ENCODE measurements at places on chromosomes 6 and 20.

- no peak for DNase-seq
These were observed 908.0 kb downstream of the QKI start for GRCh38 chr6:164322533-164322932.

DNA sequence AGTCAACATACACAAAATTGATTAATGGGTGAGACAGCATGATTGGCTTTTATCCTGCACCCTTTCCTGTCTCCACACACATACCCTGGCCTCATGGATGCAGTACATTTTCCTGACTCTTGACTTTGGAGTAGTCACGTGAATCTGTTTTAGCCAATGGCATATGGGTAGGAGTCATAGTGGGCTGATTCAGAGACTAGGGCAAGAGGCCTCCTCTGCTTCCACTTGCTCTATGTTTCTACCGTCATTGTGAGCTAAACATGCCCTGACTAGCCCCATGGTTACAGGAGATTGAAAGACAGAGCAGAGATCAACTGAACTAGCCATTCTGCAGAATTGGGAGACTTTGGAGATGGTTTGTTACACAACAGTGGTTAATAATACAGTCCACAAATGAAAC, 850.0 kb downstream of the DHX35 start:
- DNase-seq = no peak

GRCh38 chr6:137353346-137353745, 134.2 kb upstream of the IFNGR1 start:
- DNase-seq = no peak

- DNase-seq = no peak
These were observed 4.3 kb downstream of the TGM6 start for GRCh38 chr20:2385026-2385425.

DNA sequence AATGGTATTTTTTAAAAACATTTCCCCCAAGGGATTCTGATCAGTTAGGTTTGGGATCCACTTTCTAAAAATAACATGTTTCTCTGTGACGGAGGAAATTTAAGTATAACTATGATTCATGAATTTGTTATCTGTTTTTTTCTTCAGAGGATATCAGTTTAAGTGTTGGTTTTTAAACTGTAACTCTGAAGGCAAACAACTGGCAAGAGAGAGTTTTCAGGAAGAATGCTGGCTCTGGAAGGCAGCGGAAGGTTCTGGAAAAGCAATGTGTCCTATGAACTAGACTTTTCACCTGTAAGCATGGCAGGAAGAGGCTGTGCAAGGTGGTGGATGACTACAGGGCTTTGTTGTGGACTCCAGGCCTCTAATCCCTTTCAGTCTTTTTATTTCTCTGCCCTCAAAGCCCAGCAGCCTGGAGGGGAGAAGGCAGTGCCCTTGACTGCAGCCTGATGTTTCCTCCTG, 153.1 kb downstream of the GMPR start:
- no peak for DNase-seq

DNA sequence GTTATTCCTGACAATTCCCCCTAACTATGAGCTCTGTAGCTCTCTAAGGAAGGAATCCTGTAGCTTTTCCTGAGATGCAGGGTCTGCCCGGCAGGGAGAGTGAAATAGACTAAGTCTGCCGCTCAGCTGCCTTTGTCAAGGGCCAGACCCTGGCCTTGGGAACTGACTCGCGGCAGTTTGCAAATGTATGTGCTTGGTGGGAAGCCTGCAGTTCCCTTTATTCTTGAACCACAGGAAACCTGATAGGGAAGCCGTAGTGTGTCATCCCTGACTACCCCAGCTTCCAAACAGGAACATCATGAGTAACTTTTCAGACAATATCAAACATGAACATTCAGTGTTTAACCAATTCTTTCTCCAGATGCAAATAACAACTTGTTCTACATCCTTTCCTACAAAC, 78.7 kb upstream of the IFNGR1 start:
- no peak for DNase-seq

- DNase-seq = no peak
These were observed 337.2 kb downstream of the HACE1 start for GRCh38 chr6:104522533-104522932.

DNA sequence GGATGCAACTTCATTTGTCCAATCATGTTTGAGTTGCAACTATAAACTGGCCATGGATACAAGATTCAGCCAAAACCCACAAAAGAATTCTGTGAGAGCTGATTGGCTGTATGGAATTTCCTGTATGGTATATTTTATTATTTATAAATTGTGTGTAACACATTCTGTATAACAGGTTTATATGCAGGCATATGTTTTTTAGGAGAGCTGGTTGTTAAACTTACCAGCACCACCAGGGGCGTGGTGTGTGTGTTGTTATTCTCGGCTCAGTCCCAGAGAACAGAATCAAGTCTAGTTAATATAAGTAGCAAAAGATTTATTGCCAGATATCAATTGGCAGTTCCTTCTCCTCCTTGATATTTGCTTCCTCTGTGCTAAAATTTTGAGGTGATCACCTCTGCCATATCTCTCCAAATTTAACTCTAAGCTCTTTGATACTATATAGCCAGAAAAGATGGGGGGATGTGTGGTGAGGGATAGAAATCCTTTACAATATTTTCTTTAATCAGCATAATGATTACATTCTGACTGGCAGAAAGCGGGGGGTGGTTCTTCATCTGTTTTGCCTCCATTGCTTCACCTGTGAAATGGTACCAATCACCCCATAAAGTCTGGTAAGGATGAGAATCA, 22.9 kb downstream of the CNBD2 start:
- DNase-seq = no peak

DNA sequence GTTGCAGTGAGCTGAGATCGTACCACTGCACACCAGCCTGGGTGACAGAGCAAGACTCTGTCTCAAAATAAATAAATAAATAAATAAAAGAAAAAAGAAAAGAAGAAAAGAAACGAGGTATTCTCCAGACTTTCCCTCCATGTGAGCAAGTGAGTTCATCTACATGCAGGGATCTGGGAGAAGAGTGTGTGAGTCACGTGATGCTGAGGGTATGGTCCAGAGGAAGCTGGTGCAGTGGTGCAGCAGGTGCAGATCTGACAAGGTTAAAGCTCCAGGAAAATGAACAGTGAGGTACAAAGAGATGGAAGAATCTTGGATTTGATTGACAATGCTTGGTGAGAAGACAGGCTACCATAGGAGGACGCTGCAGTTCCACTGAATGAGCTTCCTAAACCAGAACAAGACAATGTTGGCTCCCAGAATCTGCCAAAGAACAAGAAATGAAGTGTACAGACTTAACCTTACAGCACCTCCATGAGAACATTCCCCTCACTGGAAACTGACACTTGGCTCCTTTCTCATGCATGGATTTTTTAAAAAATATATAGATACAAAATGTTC, 79.5 kb upstream of the BTBD3 start:
- DNase-seq = no peak

DNA sequence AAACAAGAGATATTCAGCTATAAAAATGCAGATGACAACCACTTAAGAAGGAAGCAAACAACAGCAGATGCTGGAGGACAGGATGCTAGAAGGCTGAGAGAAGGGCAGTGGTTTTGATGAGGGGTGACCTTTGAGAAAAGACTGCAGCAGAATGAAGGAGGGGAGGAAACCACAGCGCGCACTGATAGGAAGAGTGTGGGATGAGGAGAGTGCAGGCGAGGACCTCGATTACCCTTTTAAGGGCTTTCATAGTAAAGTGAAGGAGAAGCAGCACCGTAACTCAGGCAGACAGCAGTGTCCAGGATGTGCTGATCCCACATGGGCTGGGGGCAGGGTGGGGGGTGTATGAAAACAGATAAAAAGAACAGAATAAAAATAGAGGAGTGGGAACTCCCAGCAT, 19.2 kb downstream of the ZBTB2 start:
- DNase-seq = no peak

DNA sequence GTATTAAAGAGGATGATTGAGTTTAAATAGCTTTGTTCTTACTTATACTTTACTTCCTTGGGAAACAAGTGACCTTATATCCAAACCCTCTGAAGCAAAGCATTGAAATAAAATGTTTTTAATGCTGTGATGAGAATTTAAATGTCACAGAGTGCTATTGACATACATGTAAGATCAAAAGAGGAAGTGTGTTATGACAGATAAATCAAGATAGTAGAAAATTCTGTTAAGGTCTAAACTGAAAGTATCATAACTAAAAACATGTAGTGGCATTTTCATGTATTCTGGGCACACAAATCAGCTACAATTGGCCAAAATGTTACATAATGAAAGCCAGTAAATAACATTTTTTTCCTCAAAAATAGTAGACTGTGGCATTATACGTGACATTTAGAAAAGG, 318.0 kb downstream of the GRIK2 start:
- no peak for DNase-seq

- no peak for DNase-seq
These were observed 286.8 kb downstream of the PKHD1 start for GRCh38 chr6:51800603-51801002.

- no peak for DNase-seq
These were observed 29.2 kb downstream of the SGK1 start for GRCh38 chr6:134288538-134289203.

- DNase-seq = no peak
These were observed 98.3 kb downstream of the HAO1 start for GRCh38 chr20:7841971-7842310.

DNA sequence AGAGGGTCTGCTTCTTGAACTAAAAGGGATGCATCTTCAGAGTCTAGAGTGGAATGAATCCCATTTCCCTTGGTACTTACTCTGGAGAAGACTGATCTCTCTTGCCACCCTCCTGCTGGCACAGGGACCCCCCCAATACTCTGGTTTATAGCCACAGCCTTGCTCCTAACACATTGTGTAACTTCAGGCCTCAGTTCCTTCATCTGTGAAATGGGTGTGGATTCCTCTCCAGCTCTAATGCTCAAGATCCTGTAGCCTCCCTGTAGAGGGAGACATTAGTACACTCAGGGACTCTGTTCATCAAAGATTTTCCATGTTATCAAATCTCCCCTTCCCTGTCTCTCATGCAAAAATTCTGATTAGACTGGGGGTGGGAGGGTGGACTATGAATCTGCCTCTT, 315.7 kb upstream of the MOCS1 start:
- DNase-seq = no peak

DNA sequence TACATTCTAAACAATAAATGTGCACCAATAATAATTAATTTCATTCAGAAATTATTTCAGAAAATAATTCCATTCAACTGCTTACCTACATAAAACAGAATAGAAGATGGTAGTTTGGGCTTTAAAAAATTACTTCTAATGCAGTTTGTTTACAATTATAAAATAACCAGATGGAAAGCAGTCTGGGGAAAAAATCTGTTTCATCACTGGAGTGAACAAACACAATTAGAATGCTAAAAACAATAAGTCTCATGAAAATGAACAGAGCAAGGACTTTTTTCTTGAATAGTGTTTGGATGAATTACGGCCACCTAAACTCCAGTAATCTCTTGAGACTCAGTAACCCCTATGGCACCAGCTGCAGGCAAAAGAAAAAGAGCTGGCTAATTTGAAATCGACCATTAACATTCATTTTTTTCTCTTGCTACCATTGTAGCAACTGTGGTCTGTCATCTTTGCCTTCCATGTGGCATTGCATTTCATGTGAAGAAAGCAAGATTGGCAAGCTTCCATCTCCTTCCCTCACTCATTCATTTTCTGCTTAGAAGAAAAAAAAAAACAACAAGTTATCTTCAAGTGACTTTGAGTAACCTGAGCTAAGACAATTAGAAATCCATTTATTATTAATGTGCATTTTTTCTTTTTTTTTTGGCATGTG, 88.4 kb upstream of the CEP85L start:
- no peak for DNase-seq

DNA sequence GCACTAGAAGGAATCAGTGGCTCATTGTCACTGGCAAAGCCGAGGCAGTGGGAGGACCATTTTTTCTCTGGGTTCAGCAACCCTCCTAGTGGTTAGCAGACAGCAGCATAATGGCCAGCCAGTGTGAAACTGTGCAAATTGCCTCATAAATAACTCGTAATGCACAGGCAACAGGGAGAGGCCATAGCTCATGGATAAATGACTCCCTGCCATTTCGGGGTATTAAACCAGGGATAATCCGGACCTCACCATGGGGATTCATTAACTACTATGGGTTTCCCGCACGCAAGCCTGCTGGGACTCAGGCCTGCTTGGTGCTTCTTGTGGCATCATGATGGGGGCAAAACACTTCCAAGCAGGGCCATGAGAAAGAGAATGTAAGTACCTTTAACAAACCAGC, 158.2 kb upstream of the CHD6 start:
- DNase-seq = no peak

All from activated gamma-delta T cell treated with anti-CD3 and anti-CD28 coated beads, Interleukin-2, amount 50 U/mL, for 16 hours (primary cell).